ENCODE measurements at places on chromosomes 7 and 10.

- DNase-seq, result no peak
Measured at GRCh38 chr7:1475991-1476390, 16.7 kb upstream of the MICALL2 start.

DNA sequence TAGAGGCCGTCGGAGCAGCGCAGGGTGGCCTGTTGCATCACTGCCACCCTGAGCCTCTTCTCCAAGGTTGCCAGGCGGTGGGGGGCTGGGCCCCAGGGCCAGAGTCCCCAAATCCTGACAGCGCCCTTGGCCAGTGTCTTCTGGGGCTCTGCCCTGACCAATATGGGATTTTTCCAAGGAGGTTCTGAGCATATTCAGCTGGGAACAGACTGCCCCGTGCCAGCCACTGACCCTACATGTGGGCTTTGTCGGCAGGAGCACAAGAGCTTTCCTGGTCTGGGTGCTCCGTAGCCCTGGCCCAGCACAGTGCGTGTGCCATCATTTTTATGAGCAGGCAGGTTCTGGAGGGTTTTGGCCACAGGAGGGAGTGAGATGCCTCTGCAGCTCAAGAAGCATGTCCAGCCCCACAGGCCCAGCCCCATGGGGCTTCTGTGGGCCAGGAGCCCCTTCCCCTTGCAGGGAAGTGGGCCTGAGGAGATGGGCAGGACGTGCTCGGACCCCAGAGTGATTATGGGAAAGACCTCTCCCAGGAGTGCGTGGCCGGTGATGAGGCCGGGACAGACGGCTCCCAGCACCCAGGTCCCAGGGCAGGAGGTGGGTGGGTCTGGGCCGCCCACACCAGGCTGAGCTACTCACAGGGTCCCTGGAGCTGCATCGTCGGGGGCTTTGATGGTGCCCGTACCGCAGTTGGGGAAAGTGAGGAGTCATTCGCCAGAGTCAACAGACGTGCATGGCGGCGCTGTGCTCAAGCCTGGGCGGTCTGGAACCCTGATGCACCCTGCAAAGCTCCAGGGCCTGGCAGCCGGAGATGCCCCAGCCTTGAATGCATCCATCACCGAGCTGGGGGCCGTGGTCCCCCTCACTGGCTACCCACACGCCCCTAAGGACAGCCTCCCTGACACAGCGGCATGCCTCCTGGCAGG is 66.6 kb downstream of the PWWP2B start:
- no peak for DNase-seq

DNA sequence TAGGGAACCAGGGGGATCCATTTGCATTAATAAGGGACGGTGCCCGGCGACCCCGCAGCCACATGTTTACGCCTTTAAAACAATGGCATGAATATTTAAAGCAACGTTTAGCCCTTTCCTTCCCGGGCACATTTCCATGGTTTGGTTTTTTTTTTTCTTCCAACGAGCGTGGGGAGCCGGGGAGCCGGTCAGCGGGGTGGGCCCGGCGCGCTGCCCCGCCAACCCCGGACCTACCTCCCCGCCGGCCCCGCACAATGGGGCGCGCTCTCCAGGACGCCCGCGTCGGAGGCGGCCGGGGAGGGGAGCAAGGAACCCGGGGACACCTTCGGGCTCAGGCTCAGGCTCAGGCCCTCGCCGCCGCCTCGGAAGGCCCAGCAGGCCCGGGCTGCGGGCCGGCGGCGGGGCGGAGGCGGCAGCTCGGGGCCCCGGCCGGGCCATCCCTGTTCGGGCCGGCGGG is 1.0 kb downstream of the SEPHS1 start:
- DNase-seq, result peak; percentile 47

DNA sequence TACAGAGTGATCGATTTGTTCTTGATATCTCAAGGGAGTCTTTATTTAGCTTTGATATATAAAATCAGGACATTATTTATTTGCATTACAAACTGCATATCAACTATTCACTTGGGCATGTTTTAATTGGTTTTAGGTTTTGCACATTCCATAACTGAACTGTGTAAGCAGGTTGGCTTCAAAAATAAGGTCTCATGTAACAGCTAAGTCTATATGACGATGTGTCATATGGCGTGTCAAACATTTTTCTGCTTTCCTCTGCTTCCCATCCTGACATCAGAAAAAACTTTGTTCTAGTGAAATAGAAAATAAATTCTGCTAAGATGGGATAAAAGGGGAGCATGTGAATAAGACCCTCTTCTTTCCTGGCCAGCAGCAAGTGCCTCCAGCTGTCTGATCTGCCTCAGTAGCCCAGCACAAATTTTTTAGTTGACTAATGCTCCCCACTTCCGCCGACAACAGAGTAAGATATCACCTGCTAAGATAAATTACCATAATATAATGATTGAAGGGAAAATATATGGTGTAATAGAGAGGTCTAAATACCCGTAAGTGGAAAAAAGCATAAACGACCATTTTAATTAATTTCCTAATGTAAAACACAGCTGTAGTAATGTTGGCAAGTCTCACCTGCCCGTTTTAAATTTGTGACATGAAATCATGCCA is 180.5 kb downstream of the TAX1BP1 start:
- DNase-seq, result no peak

- DNase-seq, result peak; percentile 33
Measured at GRCh38 chr10:33566426-33566825, 232.0 kb upstream of the NRP1 start.

DNA sequence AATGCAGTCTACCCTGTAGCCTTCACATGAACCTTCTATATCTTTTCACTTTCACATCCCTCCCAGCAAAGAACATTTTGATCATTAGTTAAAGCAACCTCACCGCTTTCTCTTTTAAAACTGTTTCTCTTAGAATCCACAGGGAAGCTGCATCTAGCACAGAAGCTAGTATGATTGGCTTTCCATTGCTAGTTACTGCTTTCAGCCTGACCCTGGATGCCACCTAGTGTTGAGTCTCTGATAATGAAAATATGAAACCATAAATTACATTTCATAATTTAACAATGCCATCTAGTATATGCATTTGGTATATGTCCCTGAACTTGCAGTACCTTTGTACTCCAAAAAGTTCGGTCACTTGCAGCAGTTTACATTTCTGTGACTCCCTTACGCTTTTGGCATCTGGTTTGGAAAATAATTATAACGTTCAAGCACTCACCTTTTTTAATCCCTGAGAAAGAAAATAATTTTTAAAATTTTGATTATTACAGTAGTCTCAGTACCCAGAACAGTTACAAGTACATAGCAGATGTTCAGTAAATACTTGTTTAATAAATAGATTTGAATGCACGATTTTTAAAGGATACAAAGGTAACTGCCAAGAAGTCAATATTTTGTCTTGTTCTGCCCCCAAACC is 22.7 kb downstream of the CISD1 start:
- peak; percentile 46 for DNase-seq

- DNase-seq, result no peak
Measured at GRCh38 chr10:72663971-72664370, 28.0 kb upstream of the MCU start.

DNA sequence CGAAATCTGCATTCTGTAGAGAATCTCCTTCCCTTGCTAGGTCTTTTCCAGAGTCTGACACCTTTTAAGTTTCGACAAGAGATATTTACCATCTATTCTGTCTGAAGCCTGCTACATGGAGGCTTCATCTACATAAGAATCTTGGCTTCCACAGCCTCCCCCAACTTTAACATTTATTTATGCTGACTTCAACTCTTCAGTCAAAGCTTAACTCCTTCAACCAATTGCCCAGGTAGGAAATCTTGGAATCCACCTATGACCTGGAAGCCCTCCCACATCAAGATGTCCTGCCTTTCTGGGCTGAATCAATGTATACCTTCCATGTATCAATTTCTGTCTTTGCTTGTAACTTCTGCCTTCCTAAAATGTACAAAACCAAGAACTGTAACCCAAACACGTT is 54.7 kb downstream of the MINPP1 start:
- no peak for DNase-seq

DNA sequence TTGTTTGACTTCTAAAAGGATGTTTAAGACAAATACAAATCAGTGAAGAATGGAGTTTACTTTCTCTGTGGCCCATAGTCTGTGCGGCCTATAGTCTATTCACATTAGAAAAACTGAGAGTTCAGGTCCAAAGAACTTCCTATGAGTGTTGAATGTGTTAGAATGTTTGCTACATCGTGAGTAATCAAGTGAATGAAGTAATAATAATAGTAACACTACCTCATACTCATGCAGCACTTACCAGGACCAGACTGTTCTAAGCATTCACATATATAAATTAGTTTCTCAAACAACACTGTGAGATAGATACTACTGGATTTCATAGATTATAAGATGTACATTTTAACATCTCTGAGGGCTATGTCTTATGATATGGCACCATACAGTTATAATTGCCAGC is 70.4 kb downstream of the RALA start:
- DNase-seq, result no peak

- DNase-seq, result no peak
Measured at GRCh38 chr7:3859431-3859830, 558.4 kb downstream of the SDK1 start.
